Left renal pelvis (tissue), 4 donors: ENCODE measurements at places on chromosomes 3 and 15. TPM values are rescaled to one million over a fixed set of nuclear protein-coding genes. Genes with fewer than 3 reads are reported as not detected.

STIMATE gene
- 12.5 TPM for polyA plus RNA-seq

DNA sequence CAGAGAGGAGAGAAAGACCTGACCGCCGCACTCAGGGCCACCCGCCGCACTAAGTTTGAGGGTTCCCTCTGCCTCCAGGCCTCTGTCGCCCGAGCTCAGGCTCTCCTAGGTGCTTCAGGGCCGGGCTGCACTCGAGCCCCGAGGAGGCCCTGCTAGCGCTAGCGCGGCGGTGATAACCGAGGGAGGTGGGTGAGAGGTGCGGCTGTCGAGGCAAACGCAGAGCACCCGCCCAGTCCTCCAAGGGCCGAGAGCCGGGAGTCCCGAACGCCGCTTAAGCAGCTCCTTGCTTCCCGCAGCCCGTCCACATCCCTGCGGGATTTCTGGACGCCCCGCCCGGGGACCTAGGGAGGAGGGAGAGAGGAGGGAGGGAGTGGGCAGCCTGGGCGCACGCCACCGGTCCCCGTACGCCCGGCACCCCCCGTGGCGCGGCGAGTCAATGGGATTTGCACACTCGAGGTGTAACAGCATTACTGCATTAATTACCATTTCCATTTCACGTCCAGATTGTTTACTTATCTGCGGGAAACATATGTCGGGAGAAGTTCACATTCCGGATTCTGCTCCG is 6.8 kb downstream of the SOX14 start:
- no peak for DNase-seq

ALS2CL gene
- 16.4 TPM for polyA plus RNA-seq

DNA sequence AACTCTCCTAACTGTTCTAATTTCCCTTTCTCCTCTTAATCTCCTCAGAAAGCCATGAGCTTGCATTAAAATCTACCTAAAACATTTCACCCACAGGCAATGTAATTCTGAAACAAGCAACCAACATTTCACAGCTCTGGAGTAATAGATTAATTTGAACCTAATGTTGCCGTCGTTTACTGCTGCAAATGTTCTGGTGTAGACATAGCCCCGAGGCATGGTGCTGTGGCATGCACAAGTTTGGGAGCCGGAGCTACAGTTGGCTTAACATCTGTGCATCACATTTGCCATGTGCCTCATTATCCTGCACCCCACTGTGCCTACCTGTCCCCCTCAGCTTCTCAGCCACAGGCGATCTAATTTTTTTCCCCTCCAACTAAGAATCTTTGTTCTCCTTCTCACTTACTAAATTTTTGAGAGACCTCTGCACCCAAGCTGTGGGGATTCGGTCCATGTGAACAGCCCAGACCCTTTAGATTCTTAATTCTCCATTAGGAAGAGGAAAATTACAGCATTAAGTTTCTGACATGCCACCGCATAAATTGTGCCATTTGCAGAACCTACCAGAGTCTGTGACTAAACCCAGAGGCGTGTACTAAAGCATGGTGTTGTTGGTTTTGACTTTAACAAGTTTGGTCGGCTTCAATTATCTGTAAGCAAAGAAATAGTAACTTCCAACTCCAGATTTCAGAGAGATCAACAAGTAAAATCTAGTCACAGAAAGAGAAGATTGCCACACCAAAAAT is 419.2 kb downstream of the MECOM start:
- no peak for DNase-seq

C3orf22 gene
- polyA plus RNA-seq: 0.17 TPM

GRCh38 chr15:54772663-54773062 is 424.1 kb downstream of the RSL24D1 start:
- no peak for DNase-seq

DNA sequence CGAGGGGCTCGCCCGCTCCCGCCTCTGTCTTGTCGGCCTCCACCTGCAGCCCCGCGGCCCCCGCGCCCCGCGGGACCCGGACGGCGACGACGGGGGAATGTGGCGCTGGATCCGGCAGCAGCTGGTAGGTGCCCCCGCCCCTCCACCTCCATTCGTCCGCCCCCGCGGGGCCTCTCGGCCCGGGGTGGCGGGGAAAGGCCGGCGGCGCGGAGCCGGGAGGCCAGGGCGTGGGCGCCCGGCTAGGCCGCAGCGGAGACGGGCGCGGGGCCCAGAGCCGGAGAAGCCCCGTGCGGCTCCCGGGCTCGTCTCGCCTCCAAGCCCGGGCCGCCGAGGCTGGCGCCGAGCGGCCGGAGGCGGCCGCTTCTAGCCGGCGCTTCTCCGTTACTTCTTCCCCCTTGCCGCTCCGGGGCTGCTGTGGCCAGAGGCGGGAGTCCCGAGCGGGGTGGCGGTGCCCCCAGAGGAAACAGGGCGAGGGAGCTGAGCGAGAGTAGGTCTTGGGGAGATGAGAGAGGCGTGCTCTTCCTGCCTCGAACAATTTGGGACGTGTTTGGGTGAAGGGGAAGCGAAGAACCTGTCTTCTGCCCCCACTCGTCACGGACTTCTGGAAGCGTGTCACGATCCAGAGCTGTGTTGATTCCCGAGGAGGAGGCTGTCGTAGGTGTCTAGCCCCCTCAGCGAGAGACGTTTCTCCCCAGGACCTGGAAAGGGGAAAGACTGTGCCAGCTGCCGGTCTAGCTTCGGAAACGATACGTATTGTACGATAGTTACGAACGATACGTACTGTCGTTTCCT is 555 bp downstream of the ATP11B start:
- DNase-seq: peak; percentile 60

DNA sequence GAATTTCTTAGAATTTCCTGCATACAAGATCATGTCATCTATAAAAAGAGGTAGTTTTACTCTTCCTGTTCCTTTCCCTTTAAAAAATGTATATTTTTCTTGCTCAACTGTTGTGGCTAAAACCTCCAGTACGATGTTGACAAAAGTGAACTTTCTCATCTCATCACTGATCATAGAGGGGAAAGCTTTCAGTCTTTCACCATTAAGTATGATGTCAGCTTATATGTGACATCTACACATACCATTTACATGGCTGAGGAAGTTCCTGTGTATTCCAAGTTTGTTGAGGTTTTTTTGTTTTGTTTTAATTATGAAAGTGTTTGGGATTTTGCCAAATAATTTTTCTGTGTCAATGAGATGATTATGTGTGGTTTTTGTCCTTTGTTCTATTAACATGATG is 173.6 kb downstream of the PLD1 start:
- DNase-seq: no peak

- DNase-seq: no peak
These were observed 109.7 kb upstream of the ALDH1A3 start for GRCh38 chr15:100769975-100770340.

- no peak for DNase-seq
These were observed 89.3 kb downstream of the PLSCR2 start for GRCh38 chr3:146380046-146380445.

KCNAB1 gene
- 10.9 TPM for polyA plus RNA-seq

DNA sequence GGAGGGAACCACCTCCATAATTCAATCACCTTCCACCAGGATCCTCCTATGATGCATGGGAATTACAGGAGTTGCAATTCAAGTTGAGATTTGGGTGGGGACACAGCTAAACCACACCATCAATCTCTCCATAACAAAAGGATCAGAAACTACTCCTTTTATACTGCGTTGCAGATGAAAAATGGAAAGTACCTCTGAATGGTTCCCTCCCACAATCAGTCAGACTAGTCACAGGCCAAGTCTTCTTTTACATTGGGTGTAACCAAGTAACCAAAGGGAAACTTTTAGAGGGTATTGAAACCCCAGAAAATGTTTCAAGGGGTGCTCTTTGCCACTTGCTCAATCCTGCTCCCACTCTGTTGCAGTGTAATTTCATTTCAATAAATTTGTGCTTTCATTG is 504.3 kb upstream of the CNTN3 start:
- no peak for DNase-seq

DNA sequence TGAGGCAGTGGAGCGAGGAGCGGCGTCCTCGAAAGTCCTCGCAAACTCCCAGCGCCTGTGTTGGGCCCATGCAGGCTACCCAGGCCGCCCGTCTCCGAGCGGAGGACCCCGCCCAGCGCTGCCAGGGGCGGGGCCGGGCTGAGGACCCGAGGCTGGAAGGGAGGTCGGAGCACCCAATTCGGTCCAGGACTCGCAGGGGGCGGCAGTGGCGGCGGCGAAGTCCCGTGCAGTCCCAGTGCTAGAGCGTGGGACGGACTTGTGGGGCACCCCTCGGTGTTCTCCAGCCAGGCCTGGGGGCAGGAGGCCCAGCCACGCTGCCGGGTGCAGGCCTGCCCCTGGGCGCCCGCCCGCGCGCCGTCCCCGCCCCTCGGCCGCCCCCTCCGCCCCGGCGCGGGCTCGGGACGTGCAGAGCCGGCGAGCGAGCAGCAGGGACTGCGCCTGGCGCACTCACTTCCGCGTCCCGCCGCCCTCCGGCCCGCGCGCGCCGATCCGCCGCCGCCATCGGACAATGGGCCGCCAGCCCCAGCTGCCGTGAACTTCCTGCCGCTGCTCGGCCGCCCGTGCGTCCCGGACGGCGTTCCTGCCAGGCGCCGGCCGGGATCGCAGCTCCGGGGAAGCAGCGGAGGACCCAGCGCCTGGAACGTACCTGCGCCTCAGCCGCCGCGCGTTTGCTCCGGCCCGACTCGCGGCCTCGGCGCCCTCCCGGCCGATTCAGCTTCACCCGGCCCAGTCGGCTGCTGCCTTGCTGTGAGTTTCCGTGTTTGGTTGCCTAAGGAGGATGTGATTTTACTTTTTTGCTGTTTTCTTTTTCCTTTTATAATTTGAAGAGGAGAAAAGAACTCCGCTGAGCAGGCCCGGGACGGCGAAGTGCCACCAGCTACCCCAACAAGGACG is 596 bp upstream of the LIMD1 start:
- no peak for DNase-seq

GOLGA6B gene
- 1.1 TPM for polyA plus RNA-seq

NME9 gene
- polyA plus RNA-seq: 2.7 TPM

GRCh38 chr3:120457827-120458226 is 7.0 kb upstream of the FSTL1 start:
- DNase-seq: no peak

GRCh38 chr3:179943117-179943880 is 93.4 kb downstream of the PEX5L start:
- no peak for DNase-seq

DNA sequence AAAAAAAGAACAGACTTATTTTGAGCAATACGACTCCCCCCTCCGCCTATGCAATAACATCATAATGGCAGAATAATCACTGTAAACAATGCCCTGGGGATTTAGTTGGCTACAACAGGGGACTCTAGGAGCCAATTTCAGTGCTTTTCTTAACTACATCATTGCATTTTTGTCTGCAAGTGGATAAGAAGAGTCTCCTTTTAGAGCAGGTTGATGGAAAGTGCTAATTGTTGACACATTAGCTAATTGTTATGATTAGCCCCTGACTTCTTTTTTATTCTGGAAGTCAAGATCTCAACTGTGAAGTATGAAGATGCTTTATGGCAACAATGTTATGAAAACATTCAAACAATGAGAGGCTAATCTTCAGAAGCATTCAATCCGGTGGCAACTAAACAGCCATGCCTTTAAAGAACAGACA is 121.2 kb downstream of the MECOM start:
- peak; percentile 10 for DNase-seq

EPHB3 gene
- polyA plus RNA-seq: 31.3 TPM

NSMCE3 gene
- 8.7 TPM for polyA plus RNA-seq

DNA sequence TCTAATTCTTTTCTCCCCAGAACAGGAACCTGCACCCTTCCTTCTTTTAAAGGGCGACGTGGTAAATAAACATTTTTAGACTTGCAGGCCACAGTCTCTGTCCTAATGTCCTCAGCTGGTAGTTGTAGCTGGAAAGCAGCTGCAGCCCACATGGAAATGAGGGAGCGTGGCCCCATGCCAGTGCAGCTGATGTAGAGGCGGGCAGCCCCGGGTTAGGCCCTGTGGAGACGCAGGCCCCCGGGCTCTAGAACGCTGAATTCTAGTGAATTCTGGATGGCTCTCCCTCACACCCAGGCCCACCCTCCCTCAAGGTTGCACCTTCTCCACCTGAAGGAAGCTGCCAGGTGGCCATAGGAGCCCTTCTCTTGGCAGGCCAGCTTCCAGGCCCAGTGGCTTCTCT is 52.3 kb downstream of the PGPEP1L start:
- DNase-seq: no peak

GRCh38 chr15:99385865-99386264 is 134.6 kb downstream of the LRRC28 start:
- DNase-seq: no peak

DNA sequence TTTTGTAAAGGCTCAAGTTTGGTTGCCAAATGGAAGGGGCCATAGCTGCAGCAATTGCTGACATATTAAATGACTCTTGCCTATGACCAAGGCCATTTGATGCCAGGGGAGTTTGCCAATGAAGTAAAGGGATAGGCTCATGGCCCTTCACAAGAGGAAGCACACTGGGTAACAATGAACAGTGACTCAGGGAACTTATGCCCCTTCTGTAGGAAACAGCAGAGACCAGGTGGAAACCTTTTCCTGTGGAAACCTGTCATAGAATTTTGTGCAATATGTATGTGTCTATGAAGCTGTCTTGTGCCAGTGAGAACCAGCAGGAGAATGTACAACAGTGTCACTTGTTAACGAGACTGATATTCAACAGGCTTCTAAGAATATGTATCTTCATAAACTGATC is 25.4 kb upstream of the AVEN start:
- no peak for DNase-seq

DNA sequence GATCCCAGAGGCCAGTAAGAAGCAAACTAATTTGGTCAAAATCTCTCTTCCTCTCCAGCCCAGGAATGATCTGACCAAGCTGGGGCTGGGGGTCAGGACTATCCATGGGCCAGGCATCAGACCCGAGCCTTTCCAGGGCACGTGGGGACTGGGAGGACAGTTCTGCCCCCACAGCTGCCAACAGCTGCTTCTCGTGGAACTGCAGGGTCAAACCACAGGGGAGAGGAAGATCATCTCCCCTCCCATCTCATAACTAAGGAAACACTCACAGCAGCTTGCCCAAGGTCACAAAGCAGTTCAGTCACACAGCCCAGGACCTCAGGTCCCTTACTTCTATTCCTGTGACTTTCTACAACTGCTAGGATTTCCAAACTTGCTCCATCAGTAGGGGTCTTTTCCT is 47.1 kb downstream of the DAPK2 start:
- DNase-seq: no peak

DNA sequence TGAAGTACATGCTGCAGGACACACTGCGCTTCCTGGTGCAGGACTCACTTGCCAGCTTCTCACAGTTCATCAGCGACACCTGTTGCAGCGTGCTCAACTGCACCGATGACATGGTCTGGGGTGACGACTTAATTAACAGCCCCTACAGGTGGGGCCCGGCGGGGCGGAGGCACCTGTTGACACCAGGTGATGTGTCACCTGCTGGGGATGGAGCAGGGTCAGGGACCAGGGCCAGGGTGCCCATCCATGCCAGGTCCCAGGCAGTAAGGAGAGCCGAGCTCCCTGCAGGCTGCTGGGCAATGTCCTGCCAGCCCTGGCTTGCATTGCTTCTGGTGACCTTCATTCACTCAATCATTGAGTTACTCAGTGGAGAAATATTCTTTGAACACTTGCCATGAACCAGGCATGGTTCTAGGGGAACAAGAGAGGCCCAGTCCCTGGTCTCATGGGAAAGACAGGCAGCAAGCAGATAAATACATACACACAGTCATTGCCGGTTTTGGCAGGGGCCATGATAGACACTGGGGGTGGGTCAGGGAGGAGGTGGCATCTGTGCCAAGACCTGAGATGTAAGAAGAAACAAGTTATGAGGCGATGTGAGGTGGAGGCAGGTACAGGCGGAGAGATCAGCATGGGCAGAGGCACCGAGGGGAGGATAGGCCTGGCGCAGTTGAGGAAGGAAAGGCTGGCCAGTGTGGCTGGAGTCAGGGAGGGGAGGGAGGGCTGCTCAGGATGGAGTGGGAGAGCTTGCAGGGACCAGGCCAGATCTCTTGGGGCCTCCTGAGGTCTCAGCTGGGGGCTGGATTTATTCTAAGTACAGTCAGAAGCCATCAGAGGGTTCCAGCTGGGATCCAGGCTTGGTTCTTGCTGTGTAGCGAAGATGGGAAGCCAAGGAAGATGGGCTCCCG is 30.8 kb downstream of the DNAH1 start:
- DNase-seq: no peak
